Mesendoderm (in vitro differentiated cells): ENCODE measurements at places on chromosomes 13 and 19.

- H3K36me3 ChIP-seq, result peaks cover 15% of the 10 kb centered on the region
- no peak overlapping the region for H3K27ac ChIP-seq
- H3K27me3 ChIP-seq, result no peaks in the 10 kb centered on the region
- DNase-seq, result no peak
- peaks cover 2% of the 10 kb centered on the region for H3K4me1 ChIP-seq
These were observed 2.8 kb upstream of the USF2 start for GRCh38 chr19:35265900-35266519.

DNA sequence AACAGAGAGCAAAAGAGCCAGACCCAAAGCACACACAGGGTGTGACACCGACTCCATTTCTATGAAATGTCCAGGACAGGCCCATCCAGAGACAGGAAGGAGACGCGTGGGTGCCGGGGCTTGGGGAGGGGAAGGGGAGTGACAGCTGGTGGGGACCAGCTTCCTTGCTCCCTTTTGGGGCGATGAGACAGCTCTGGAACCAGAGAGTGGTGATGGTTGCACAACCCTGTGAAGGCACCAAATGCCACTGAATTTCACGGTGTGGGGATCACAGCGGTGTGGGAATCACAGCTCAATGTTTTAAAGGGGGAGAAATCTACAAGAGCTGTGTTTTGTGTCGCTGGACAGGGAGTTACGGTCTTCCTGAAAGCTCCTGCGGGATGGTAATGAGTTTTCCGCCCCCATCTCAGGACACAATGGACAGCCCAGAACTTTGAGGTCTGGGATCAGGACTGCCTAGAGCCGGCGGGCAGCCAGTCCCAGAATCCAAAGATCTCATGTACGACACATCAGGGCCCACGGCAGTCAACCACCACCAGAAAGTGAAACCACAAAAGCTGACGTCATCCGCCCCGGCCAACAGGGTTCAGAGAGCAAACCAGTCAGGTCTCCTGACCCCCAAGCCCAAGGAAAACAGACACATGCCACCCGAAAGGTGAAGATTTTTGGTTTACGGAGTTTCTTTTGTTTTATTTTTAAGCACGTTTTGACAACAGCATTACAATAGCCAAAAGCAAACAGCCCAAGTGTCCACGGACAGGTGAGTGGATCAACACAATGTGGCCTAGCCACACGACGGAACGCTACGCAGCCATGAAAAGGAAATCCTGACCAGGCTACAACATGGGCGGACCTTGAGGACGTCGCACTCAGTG lies 7.3 kb downstream of the SGTA start:
- no peaks in the 10 kb centered on the region for H3K27me3 ChIP-seq
- peaks cover 1% of the 10 kb centered on the region for H3K36me3 ChIP-seq
- H3K4me1 ChIP-seq, result no peaks in the 10 kb centered on the region
- no peak overlapping the region for H3K27ac ChIP-seq

GRCh38 chr19:50880241-50880640 lies 7.0 kb downstream of the KLK2 start:
- H3K4me3 ChIP-seq, result no peak overlapping the region
- H3K27ac ChIP-seq, result no peak overlapping the region
- no peaks in the 10 kb centered on the region for H3K27me3 ChIP-seq
- no peaks in the 10 kb centered on the region for H3K36me3 ChIP-seq
- no peak for DNase-seq

DNA sequence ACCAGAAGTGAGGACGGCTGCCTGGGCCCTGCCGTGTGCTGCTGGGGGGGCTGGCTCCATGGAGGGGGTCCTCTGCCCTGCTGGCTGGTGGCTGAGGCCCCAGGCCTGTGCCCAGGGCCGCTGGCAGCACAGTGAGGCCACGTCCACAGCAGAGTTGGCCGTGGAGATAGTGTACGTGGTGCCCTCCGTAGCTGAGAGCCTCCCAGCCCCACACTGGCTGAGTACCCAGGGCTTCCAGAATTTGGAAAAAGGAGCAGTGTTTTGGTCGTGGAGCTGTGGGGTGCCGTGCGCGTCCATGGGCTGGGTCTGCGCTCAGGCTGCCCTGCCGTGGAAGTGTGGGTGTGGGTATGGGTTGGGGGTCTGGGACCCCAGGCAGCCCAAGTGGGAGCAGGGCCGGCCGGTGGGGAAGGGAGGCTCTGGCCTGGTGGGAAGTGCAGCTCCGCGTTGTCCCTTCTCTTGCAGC lies 5.9 kb downstream of the PTBP1 start:
- H3K27ac ChIP-seq, result no peak overlapping the region
- H3K4me3 ChIP-seq, result no peak overlapping the region
- H3K4me1 ChIP-seq, result peaks cover 3% of the 10 kb centered on the region
- H3K36me3 ChIP-seq, result peaks cover 38% of the 10 kb centered on the region

DNA sequence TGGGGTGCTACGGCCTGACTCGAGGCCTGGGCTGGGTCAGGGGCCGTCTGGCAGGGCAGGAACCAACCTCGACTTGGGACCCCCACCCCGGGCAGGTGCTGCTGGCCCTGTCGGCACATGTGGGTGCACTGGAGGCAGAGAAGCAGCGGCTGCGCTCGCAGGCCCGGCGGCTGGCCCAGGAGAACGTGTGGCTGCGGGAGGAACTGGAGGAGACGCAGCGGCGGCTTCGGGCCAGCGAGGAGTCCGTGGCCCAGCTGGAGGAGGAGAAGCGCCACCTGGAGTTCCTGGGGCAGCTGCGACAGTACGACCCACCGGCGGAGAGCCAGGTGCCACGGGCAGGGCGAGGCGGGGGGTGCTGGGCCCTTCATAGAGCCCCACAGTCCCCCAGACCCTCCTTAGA lies 5.9 kb downstream of the KLC3 start:
- no peak overlapping the region for H3K4me3 ChIP-seq
- no peaks in the 10 kb centered on the region for H3K4me1 ChIP-seq
- DNase-seq, result peak; percentile 46
- H3K36me3 ChIP-seq, result no peaks in the 10 kb centered on the region
- H3K27ac ChIP-seq, result no peak overlapping the region
